ENCODE measurements at places on chromosomes 2 and 18.

DNA sequence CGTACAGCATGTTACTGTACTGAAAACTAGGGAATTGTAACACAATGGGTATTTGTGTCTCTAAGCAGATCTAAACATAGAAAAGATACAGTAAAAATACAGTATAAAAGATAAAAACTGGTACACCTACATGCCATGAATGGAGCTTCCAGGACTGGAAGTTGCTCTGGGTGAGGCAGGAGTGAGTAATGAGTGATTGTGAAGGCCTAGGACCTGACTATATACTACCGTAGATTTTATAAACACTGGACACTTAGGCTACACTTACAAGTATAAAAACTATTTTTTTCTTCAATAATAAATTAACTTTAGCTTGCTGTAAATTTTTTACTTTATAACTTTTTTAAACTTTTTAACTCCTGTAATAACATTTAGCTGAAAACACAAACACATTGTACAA, 324.4 kb upstream of the TNP1 start:
- no peak for DNase-seq

DNA sequence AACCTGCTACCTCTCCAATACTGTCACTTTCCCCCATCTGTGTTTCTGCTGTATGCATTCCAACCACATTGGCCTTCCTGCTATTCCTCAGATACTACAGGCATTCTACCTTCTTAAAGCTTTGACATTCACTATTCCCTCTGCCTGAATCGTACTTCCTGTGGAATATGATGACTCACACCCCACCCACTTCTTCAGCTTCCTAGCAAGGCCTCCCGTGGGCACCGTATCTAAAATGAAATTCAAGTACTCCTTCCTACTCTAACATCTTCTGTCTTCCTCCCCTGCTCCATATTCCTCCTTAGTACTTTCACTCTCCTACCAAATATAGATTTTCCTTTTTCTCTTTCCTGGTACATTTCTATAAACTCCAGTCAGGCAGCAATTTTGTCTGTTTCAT, 710.4 kb downstream of the RNF144A start:
- DNase-seq = no peak

GRCh38 chr2:230413479-230413878, 2.5 kb upstream of the SP100 start:
- DNase-seq = no peak

- no peak for DNase-seq
Observed at GRCh38 chr2:1784986-1785617, 40.8 kb upstream of the PXDN start.

GRCh38 chr2:85096616-85097015, 36.6 kb upstream of the TCF7L1 start:
- DNase-seq = no peak

DNA sequence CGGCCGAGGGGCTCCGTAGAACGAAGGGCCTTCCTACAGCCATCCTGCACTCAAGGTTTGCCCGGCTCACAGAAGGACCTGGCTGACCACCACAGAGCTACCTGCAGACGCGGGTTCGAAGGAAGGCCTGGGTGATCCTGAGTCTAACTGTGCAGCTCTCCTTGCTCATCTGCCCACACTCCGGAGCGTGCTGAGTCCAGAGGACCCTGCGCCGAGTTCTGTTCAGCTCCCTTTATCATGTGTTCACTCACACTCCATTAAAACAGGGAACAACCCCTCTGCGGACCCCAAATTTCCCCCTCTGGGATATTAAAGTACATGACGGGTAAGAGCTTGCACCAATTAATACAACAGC, 138.3 kb downstream of the PXDN start:
- no peak for DNase-seq

DNA sequence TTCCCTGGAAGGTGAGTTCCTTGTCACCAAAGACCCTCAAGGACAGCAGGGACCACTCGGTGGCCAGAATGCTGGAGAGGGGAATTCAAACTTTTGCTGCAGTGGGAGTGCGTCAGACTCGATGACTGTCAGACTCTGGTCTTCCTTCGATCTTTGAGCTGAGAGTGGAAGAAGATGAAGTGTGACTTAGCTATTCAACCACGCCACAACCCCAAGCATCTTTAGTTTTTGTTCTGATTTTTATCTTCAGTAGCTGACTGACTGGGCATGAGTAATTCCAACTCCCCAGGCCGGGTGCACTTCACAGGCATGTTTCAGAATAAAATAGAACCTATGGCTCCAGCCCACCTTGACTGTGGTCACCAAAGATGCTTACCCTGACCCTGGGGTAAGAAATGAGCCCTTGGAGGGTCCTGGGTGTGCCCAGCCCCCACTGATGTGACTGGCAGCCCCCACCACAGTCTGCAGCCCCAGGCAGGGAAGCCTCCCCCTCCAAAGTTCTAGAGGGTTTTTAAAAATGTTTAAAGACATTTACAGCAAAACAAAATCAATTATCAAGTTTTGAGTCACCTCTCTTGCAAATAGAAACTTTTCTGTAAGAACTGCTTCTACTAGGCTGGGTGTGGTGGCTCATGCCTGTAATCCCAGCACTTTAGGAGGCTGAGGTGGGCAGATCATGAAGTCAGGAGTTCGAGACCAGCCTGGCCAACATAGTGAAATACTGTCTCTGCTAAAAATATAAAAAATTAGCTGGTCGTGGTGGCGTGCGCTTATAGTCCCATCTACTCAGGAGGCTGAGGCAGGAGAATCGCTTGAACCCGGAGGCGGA, 24.9 kb upstream of the YWHAQ start:
- DNase-seq = no peak

- peak; percentile 62 for DNase-seq
Observed at GRCh38 chr2:134359367-134360081, 105.7 kb downstream of the MGAT5 start.

GRCh38 chr2:42138163-42139015, 30.8 kb upstream of the EML4 start:
- DNase-seq = no peak

- DNase-seq = no peak
Observed at GRCh38 chr18:59607078-59607379, 90.2 kb downstream of the CCBE1 start.

- DNase-seq = no peak
Observed at GRCh38 chr18:57728941-57729511, 74.1 kb downstream of the ATP8B1 start.

Data from NCI-H2171 (cell line).